ENCODE measurements at places on chromosomes 11 and 22. TPM values are rescaled to one million over a fixed set of nuclear protein-coding genes. Genes with fewer than 3 reads are reported as not detected.

The ARSA gene
- 41.6 TPM for total RNA-seq

The ANO1 gene
- 26.9 TPM for total RNA-seq

The OR51E1 gene
- total RNA-seq: 0.26 TPM

The BCR gene
- 10.6 TPM for total RNA-seq

DNA sequence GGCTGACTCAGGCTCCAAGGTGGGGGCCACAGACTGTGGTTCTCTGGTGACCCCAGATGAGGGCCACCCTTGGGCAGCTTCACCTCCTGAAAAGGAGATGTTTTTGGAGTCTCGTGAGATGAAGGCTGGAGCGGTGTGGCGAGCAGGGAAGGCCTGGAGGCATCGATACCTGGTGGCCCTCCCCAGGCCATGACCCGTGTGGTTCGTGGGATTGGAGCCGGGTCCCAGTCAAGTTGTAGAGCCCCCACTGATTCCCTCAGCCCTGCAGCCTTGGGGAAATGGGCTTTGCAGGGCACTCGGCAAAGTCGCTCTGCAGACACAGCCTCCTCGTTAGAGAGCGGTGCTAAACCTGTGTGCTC is 1083.4 kb downstream of the BRD1 start:
- DNase-seq: no peak

DNA sequence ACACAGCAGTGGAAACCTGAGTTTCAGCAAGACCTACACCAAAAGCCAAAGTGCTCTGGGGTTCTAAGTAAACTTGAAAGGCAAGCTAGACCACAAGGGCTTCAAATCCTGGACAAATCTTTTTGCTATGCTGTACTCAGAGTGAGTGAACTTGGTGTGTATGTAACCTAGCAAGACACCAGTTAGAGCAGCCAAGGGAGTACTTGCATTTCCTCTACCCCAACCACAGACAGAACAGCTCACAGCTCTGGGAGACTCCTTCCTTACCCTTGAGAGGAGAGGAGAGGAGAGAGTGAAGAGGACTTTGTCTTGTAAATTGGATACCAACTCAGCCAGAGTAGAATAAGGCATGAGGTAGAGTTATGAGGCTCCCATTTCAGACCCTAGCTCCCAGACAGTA is 71.4 kb downstream of the CTSC start:
- DNase-seq: no peak

GRCh38 chr11:57324154-57324885 is 432 bp downstream of the TNKS1BP1 start:
- DNase-seq: peak; percentile 56

DNA sequence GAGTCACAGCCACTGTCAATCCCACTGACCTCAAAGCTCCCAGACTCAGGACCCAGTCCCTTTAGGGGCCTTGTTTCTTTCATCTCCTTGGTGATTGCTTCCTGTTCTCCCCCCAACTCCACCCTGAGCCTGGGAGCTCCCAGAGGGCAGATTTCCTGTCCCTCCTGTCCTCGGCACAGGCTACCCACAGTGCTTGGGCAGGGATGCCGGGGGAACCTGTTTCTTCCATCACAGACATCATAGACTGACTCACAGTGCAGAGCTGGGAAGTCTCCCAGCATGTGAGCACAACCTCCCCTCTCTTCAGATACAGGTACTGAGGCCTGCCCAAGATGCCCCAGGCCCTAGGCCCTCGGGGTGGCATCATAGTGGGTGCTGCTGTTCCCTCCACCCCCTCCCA is 16.6 kb downstream of the TRIM29 start:
- DNase-seq: no peak

GRCh38 chr11:115191761-115192160 is 312.5 kb downstream of the CADM1 start:
- no peak for DNase-seq

- peak; percentile 91 for DNase-seq
Measured at GRCh38 chr22:32880893-32881596, 79.5 kb downstream of the TIMP3 start.

DNA sequence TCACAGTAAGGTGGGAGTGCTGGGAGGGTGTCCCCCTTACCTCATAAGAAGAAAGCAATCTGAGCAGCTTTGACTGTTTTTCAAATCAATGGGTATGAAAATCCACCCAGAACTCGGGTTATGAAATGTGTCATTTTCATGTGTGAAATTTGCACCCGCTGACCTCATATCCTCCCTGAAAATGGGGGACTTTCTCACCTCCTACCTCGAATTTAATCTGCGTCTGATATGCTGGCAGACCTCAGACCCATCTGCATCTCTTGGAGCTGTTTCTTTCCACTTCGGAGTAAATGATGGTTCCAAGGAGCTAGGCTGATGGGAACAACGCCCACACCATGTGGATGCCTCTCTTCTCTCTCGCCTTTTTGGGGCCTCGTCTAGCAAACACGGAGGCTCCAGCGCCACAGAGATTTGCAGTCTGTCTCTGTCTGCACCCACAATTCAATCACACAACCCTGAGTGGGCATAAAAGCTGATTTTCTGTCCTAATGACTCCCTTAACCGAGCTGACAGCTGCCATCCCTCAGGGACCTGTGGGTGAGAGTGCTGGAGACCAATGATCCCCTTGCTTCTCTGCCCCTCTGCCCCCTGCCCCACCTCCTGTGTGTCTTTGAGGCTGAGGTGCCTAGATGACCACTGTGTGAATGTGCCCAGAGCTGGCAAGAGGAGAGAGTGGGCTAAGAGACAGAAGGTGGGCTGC is 71.0 kb downstream of the TRIM29 start:
- no peak for DNase-seq

Measured in uterus (tissue), 4 donors.